Activated CD8-positive, alpha-beta memory T cell treated with anti-CD3 and anti-CD28 coated beads, Interleukin-2, amount 50 U/mL, for 48 hours (primary cell): ENCODE measurements at places on chromosomes 4 and X.

- no peak for DNase-seq
These were observed 58.3 kb upstream of the SMIM31 start for GRCh38 chr4:164695650-164696049.

DNA sequence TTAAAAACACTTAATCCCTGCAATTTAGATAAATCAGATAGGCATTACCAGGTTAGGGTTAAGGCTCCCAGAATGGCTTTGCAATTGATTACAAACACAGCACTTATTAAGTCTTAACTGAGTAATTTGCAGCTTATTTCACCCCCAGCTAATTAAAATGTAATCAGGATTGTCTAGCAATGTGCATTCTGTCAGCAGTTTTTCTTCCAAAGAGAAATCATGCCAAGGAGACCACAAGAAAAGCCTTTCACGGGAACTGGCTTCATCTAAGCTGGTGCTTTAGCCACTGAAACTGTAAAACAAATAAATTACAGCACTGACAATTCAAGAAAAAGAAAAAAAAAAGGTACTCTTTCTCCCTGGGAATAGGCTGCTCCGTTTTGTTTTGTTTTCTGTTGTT, 2.1 kb downstream of the ANOS1 start:
- DNase-seq: no peak

GRCh38 chr4:177480795-177481194, 38.6 kb upstream of the AGA start:
- DNase-seq: no peak

DNA sequence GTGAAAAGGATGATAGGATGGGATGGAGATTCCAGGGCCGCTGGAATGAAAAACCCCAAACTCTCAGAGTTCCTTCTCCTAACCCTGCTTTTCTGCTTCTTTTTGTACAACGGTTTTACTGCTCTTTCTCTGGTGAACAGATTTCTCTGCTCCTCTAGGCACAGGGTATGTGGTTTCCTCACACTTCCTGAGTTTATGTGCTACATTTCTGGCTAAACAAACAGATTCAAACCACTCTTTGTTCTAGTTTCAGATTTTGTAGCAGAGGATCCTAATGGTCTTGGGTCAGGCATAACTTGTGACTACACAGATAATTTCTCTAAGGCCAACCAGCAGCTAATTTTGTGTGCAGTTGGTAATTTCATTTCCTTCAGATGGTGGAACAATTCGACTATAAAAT, 52.6 kb downstream of the OSTC start:
- no peak for DNase-seq

DNA sequence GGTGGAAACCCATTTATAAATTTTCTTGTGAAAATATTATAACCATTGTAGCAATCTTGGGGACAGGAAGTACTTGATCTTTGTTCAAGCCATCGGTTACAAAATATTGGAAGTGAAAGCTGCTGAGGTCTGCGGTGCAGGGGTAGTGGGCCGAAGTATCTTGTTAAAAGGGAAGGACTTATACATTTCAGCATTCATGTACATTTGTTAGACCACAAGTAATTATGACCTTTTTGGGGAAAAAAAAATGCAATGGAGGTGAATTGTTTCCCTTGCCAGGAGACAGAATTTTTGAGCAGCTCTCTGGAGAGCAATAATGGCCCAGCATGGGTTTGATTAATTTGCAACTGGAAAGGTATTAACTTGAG, 121.3 kb downstream of the EGF start:
- no peak for DNase-seq

GRCh38 chr4:114866901-114867670, 246.3 kb downstream of the NDST4 start:
- DNase-seq: no peak
